K562 (cell line): ENCODE measurements at places on chromosomes 11 and 22. TPM values are rescaled to one million over a fixed set of nuclear protein-coding genes. Genes with fewer than 3 reads are reported as not detected.

- no peak for DNase-seq
Measured at GRCh38 chr11:21625982-21626381, 566.9 kb upstream of the ANO5 start.

- no peak for DNase-seq
Measured at GRCh38 chr11:95434489-95435057, 203.6 kb upstream of the SESN3 start.

GRCh38 chr22:25623310-25623734, 58.8 kb downstream of the GRK3 start:
- no peak for DNase-seq

- DNase-seq = peak; percentile 98
Measured at GRCh38 chr22:21972293-21972779, 10.3 kb downstream of the TOP3B start.

The CCDC83 gene
- total RNA-seq = not detected in 2 replicates

The WT1 gene
- 27.1 and 29.3 TPM in 2 replicates for total RNA-seq

The MS4A1 gene
- 0.24 and 0.25 TPM in 2 replicates for total RNA-seq

The TMEM191B gene
- total RNA-seq = 3.9 and 5.3 TPM in 2 replicates
